Activated naive CD8-positive, alpha-beta T cell treated with anti-CD3 and anti-CD28 coated beads, Interleukin-2, amount 50 U/mL, for 24 hours (primary cell): ENCODE measurements at places on chromosomes 6 and 20.

DNA sequence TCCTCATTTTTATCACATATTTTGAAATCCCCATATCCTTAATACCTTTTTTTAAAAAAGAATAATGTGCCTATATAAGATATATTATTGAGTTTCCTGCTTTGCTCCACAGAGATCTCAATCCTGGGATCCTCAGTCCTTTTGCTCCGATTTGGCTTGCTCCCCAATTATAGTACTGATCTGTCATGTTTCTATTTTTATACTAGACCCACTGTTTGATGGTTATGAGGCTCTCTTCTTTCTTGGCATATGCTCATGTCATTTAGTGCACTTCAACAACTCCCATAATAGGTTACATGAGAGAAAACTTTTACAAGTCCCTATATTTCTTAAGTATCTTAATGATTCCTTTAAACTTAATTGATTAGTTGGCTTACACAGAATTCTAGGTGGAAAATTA, 958.5 kb upstream of the EPHA7 start:
- no peak for DNase-seq

- no peak for DNase-seq
These were observed 185.8 kb upstream of the TENT5A start for GRCh38 chr6:81938014-81938856.

GRCh38 chr20:50762435-50763220, 31.2 kb downstream of the PARD6B start:
- DNase-seq: no peak

DNA sequence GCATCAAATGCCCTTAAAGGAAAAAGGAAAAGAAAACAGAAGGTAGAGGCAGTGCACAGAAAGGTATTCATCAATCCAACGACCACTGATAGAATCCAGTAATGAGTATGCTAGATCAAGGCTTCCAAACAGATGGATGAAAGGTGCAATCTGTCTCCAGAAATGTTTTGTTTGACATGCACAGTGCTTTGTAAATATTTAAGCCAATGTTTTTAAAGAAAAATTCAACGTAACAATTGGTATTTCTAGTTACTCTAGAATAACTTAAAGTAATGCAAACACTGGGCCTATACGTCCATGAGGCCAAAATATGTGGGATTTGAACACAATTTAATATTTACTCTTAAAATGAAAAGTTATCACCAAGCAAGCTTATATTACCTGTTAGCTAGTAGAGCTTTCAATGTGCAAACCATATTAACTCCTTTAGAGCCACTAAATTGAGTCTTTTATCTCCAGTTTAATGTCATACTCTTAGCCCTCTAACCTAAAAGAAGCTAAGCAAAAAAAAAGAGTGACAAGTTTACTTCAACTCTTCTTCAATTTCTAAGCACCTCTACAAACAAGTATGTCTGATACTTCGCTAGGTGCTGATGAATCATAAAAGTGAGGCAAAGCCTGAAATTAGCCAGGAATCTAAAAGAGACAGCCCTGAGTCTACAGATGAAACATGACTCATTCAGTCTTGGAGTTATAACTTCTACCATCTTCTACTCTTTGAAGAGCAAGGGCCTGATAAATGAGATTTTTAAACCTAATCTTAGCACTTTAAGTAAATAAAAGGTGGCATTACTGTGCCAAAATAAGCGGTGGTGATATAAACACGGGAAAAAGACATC, 169.8 kb downstream of the PTPRK start:
- no peak for DNase-seq

DNA sequence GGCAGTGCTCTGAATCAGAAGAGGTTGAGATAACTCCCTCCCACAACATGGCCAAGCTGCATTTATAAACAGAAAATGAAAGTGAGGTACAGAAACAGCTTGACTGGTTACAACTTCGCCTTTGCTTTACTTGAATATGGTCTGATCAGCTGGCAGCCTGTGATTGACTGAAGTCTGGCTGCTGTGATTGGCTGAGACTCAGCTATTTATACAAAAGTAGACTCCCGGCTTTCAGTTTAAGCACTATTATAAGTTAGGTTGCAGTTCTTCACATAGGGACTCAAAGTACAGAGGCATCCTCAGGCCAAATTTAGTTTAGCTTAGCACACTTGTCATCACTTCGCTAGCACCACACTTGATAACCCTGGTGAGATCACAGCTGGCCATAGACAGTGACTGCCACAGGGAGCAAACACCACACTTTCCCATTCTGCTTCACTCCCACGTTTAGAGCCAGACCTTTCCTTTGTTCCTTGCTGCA, 362.6 kb downstream of the EPM2A start:
- DNase-seq: no peak

GRCh38 chr20:47406849-47407682, 50.6 kb upstream of the ZMYND8 start:
- no peak for DNase-seq

- DNase-seq: no peak
These were observed 777 bp downstream of the SRSF6 start for GRCh38 chr20:43458422-43458924.
